ENCODE measurements at places on chromosomes 5 and 9.

GRCh38 chr5:132025403-132025971 lies 14.0 kb upstream of the ACSL6 start:
- DNase-seq = no peak

GRCh38 chr9:20490246-20490834 lies 132.0 kb downstream of the MLLT3 start:
- no peak for DNase-seq

DNA sequence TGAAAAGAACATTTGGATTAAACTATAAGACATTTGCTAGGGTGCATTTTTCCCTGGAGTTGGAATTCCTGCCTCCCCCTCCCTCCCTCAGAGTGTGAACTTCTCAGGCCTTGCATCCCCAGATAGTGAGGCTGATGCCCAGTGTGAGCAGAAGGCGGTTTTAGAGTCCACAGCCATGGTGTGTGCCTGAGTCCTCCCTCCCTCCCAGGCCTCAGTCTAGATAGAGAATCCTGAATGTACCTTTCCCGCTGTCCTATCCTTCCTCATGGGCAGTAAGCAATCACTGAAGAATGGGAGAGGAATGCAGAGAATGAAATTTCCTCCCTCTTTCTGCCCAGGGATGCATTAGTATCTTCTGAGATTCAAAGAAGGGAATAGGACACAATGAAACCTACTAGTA lies 108.5 kb downstream of the RASGRF2 start:
- DNase-seq = no peak

DNA sequence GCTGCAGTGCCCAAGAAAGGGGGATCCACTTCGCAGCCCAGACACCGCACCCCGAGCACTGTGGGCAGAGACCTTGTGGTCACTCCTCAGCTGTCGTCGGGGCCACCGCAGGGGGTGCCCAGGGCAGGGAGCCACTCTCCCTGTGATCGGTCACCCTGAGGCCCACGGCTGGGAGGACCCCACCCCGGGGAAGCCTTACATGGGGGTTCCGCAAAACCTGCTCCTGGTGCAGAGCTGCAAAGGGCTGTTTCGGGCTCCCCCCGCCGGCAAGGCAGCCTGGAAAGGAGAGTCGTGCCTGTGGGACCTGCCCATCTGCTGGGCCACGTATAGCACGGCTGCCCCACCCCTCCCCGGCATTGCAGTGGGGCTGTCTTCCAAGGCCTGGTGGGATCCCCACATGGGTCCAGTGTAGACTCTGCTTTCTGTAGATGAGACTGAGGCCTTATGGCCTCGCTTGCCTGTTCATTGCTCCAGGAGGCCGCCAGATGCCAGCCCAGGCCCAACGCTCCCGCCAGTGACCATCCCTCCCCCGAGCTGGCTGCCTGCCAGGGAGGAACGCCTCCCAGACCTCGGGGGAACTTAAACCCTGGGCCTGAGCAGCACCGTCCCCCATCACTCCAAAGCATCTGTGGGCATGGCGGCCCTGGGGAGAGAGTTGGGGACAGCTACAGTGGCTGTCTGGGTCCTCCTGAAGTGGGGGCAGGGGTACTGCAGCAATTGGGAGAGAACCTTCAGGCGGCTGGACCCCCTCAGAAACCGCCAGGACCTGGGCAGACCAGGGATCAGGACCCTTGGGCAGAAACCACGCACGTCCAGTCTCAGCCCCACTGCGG lies 1.6 kb upstream of the DNLZ start:
- no peak for DNase-seq

DNA sequence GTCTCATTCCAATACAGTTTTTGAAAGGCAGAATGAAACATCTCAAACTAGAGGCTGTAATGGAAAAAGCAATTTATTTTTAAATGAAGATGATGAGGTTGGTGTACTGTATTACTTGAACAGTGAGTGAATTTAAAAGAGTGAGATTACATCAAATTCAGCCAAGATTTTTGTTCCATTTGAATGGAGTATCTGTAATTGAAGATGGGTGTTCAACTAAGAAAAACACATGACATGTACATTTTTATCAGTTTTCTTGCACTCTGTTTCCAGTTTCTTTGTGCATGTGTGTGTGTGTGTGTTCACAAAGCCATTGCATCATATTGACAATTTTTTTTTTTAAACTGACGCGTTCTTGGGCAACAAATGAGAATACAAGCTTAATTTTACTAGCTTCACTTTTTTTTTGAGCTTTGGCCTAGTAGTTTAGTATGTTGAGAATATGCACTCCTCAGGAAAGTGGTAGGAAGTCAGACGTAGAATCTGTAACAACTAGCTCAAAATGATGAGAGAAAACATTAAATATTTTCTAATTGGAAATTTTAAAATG lies 243.5 kb downstream of the MAST4 start:
- DNase-seq = no peak

DNA sequence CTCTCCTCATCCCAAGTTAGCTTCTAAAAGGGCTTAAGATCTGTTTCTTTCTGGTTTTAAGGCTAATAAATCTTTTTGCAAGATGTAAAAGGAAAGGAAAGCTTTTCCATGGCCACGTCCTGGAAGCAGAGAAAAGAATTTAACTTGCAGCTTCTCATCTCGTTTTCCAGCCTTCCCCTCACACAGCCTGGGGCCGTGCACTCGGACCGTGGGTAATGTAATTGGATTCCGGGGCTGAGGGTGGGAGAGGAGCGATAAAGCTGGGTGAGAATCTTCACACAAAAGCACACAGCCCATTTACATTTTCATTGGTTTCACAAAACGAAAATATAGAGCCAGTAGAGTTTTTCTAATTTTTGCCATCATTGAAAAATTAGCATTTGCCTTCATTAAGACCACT lies 91.2 kb downstream of the IRX2 start:
- DNase-seq = no peak

DNA sequence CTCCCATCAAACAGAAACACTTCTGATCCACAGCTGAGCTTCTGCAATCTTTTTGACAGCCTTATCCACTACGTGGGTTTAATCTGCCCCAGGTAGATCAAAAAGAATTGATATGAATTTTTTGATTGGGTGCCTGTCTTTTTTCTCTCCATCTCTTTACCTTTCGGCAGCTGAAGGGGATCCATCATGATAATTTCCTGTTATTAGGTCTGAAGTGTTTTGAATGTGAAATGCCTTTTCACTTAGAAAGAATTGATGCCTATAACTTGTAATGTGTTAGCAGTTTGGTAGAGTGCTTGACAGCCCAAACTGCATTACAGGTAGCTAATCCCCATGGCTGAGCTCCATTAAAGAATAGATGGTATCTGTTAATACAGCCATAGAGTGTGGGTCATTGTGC lies 745.4 kb downstream of the TLR4 start:
- no peak for DNase-seq

DNA sequence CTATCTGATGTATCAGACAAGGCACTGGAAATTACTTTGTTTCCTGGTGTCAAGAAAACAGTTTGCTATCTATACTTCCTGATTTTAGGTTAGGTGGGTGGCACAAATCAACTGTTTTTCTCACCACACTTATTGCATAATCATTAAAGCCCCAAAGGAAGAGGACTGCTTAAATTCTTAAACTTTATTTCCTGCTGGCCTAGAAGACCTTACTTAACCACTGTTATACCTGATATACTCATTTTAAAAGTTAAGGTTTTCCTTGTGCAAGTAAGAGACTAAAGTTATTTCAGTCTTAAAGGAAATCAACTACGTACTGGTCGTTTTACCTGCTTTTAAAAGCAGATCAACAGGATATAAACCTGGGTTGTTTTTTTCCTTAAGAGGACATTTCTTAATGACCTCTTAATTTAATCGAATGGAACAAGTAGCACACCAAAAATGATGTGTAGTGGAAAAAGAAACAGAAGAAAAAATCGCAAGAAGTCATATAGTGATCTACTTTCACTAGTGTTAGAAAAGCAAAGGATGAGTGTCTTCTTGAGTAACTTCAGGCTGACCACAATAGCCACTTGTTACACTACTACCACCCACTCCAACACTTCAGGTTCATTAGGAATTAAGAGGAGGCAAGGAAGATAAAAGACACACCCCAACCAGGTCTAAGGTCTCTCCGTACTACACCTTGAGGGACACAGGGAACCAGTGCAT lies 974 bp downstream of the CLINT1 start:
- no peak for DNase-seq

GRCh38 chr5:154568589-154568988 lies 90.6 kb upstream of the HAND1 start:
- no peak for DNase-seq

- no peak for DNase-seq
Measured at GRCh38 chr9:95511952-95512708, 4.6 kb downstream of the PTCH1 start.

GRCh38 chr5:118558871-118559270 lies 429.5 kb downstream of the DTWD2 start:
- DNase-seq = no peak

GRCh38 chr5:157540124-157540523 lies 35.5 kb downstream of the ADAM19 start:
- DNase-seq = no peak

DNA sequence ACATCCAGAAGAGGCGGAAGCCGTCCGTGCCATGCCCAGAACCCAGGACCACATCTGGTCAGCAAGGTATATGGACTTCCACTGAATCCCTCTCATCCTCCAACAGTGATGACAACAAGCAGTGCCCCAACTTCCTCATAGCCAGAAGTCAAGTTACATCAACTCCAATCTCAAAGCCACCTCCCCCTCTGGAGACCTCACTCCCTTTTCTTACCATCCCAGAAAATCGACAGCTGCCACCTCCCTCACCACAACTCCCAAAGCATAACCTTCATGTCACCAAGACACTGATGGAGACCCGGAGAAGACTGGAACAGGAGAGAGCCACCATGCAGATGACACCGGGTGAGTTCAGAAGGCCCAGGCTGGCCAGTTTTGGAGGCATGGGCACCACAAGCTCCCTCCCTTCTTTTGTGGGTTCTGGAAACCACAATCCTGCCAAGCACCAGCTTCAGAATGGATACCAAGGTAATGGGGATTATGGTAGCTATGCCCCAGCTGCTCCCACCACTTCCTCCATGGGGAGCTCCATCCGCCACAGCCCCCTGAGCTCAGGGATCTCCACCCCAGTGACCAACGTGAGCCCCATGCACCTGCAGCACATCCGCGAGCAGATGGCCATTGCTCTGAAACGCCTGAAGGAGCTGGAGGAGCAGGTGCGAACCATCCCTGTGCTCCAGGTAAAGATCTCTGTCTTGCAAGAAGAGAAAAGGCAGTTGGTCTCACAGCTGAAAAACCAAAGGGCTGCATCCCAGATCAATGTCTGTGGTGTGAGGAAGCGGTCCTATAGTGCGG lies 130.3 kb upstream of the DMRT1 start:
- no peak for DNase-seq

GRCh38 chr9:113261917-113262671 lies 13.3 kb downstream of the CDC26 start:
- DNase-seq = no peak

GRCh38 chr9:21553441-21553840 lies 71.3 kb upstream of the IFNE start:
- no peak for DNase-seq

DNA sequence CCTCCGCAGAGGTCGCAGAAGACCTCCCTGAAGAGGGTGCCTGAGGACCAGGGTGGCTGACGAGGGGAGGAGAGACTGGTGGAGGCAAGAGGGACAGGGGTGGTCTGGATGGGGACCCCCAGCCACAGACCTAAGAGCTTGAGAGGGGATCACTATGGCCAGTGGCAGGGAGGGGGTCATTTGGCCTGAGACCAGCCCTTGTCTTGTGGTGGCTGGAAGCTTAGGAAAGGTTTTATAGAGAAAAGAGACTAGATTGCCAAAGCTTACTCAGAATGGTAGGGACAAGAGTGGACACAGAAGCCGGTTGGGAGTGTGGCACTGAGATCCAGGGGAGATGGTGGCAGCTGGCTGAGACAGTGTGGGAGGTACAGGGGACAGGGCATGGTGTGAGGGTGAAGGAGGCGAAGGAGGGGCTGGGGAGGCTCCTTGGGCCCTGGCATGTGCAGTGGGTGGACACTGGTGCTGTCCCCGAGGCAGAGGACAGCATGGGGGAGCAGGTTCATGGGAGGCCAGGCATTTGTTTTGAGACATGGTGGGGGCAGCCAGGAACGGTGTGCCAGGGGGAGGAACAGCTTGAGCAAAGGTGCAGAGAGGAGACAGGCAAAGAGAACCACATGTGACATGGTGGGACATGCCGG lies 123.0 kb downstream of the C9orf50 start:
- no peak for DNase-seq

GRCh38 chr9:68872026-68872501 lies 141.8 kb downstream of the PRKACG start:
- no peak for DNase-seq

DNA sequence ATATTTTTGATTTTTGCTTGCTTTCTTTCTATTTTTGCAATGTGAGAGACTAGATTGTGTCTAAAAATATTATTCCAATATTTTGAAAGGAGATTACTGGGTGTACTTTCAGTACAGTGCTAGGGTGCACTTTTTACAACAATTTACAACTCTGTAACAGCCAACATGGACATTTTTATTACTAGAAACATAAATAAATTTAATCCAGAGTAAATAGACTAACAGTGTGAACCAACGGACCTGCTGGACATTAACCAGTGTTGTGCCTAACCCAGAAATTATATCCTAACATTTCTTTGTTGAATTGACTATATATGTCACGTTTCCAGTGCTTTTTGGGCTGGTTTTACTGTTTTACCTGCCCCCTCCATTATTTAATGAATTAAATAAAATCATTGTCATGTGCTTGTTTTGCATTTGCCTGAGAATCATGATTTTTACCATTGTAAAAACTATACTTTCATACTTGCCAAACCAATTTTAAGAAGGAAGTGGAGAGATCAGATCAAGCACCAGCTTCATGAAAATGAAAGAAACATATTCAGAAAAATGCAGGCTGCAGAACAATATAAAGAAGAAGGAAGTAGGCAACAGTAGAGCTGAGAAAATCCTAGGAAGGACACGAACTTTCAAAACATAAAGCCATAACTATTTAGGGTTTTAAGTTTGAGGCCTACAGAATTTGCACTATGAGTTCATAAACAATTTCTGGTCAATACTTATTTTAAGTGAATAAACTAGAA lies 400.8 kb upstream of the PIK3R1 start:
- no peak for DNase-seq

GRCh38 chr5:37823433-37824152 lies 16.2 kb downstream of the GDNF start:
- DNase-seq = no peak

GRCh38 chr9:70205366-70206020 lies 53.3 kb upstream of the SMC5 start:
- no peak for DNase-seq

GRCh38 chr9:36040271-36040925 lies 3.7 kb downstream of the RECK start:
- DNase-seq = no peak

- DNase-seq = no peak
Measured at GRCh38 chr5:173689737-173690360, 73.4 kb upstream of the BOD1 start.

- DNase-seq = no peak
Measured at GRCh38 chr9:107653263-107653821, 163.8 kb upstream of the KLF4 start.

- DNase-seq = no peak
Measured at GRCh38 chr9:98807814-98808195, 335 bp downstream of the GALNT12 start.

DNA sequence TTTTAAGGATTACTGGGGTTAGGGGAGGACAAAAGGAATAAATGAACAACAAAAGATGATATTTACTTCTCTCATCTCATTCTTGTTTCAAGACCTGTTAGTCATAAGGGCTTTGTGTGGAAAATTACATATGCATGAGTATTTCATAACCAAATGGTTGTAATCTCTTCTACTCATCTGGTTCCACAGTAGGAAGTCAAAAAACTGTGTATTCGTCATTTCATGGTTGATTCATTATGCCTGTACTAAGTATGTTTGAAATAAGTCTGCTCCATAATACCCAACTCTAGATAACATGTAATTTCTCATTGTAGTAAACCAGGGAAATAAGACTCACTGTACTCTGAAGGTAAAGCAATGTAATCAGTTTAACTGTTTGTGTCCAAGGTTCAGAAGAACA lies 212.9 kb downstream of the ARRDC3 start:
- no peak for DNase-seq
